CD4-positive, alpha-beta T cell treated with Interleukin-4 for 1 hour (primary cell): ENCODE measurements at places on chromosomes 1 and 21.

GRCh38 chr1:238648751-238649150 is 737.6 kb upstream of the CHRM3 start:
- DNase-seq = no peak

DNA sequence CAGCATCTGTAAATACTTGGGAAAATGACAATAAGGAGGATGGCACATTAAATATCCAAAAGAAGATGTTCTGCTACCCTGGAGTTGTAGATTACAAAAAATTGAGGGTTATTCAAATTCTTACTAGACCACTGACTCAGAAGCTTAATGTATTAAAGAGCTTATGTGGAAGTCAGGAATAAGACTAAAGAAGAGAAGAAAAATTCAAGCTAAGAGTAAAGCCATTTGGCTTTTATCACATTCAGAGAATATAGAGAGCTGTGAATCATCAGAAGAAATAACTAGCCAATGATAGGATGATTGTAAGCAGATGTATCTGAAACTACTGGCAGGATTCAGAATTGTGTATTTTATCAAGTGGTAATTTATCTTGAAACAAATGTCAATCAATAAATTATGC is 237.0 kb downstream of the TBX15 start:
- no peak for DNase-seq

GRCh38 chr1:207578796-207579435 is 66.0 kb upstream of the CR1L start:
- DNase-seq = no peak

- no peak for DNase-seq
Measured at GRCh38 chr1:36085126-36085525, 1.2 kb downstream of the TEKT2 start.

GRCh38 chr1:197331565-197331964 is 63.5 kb downstream of the CRB1 start:
- no peak for DNase-seq

DNA sequence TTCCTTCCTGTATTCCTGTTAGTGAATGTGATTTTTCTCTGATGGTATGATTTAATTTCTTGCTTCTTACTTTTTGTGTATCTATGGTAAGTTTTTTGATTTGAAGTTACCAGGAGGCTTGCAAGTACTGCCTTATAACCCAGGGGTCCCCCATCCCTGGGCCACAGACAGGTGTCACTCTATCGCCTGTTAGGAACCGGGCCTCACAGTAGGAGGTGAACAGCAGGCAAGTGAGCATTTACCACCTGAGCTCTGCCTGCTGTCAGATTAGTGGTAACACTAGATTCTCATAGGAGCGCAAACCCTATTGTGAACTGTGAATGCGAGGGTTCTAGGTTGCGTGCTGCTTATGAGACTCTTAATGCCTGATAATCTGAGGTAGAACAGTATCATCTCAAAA is 143.3 kb downstream of the RPS6KC1 start:
- no peak for DNase-seq

DNA sequence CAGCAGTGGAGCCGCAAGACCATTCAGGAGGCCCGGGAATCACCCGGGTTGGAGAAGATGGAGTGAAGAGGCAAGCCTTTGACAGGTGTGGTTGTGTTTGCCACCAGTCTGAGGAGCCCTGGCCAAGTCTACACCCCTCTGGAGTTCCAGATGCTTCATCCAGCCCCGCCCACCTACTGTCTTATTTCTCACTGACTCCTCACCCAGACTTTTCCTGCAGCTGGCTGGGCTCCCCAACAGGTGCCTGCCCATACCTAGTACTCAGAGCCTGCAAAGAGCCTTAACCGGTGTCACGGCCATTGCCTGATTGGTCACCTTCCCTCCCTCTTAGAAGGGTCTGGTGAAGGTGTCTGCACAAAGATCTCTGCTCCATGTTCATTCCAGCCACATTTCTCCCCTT is 16.0 kb downstream of the SLC9A1 start:
- no peak for DNase-seq

- DNase-seq = no peak
Measured at GRCh38 chr1:206774093-206774492, 1.8 kb upstream of the IL10 start.

GRCh38 chr1:177223359-177223758 is 52.6 kb downstream of the BRINP2 start:
- no peak for DNase-seq

GRCh38 chr1:1899266-1899966 is 8.5 kb upstream of the GNB1 start:
- DNase-seq = peak; percentile 27

- DNase-seq = no peak
Measured at GRCh38 chr1:88302843-88303486, 381.1 kb upstream of the PKN2 start.

DNA sequence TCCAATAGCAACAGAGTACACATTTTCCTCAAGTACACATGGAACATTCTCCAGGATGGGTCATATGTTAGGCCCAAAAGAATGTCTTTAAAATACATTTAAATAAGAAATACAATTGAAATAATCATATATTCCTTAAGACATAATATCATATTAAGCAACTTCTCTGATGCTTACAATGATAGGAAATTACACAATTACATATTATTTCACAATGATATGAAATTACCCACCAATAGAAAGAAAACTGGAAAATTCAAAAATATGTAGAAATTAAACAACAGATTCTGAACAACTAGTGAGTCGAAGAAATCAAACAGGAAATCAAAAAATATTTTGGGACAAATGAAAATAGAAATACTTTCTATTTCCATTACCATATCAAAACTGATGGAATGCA is 45.6 kb downstream of the FLVCR1 start:
- no peak for DNase-seq

GRCh38 chr1:53410100-53410541 is 49.1 kb upstream of the DMRTB1 start:
- DNase-seq = peak; percentile 54

GRCh38 chr1:25906644-25907300 is 553 bp upstream of the STMN1 start:
- DNase-seq = peak; percentile 15

DNA sequence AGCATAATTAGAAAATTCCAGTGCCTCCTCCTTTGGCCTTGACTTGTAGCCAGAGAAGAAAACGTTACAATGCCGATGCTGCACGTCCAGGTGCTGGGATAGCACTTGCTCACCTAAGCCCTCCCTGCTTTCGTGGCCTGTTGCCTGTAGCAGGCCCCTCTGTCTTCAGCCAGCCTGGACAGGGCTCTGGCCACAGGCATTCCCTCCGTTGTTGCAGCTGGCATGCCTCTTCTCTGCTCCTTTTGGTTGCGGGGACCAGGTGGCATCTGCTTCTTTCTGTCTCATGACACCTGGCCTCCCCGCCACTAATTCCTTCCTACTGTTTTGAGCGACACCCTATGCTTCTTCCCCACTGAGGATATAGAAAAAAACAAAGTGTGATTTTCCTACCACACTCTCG is 54.6 kb upstream of the MORC3 start:
- DNase-seq = no peak

GRCh38 chr1:70805641-70806040 is 242.0 kb downstream of the PTGER3 start:
- DNase-seq = no peak

GRCh38 chr1:8120693-8121260 is 94.7 kb upstream of the ERRFI1 start:
- DNase-seq = no peak

- no peak for DNase-seq
Measured at GRCh38 chr21:37273440-37273839, 6.3 kb upstream of the VPS26C start.

DNA sequence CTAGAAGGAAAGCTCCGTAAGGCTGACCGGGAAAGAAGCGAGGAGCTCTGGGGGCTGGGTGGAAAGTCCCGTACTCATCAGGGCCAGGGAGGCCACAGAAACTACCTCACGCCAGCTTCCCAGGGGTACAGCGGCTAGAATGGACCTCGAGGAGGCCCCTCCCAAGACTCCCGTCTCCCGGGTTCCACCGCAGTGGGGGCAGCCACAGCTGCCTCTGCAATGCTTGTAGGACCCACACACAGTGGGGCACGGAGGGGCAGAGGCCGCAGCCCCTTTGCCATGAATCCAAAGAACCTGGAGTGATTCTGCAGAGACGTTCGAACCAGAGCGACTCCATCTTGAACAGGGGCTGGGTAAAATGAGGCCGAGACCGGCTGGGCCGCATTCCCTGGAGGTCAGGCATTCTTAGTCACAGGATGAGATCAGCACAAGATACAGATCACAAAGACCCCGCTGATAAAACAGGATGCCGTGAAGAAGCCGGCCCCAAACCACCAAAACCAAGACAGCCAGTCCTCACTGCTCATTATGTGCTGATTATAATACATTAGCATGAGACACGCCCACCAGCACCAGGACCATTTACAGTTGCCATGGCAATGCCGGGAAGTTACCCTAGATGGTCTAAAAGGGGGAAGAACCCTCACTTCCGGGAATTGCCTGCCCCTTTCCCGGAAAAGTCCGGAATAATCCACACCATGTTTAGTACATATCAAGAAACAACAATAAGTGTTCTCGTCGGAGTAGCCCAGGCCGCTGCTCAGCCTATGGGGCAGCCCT is 1.6 kb upstream of the ANKRD65 start:
- no peak for DNase-seq

- no peak for DNase-seq
Measured at GRCh38 chr1:242133796-242134195, 134.9 kb upstream of the MAP1LC3C start.

GRCh38 chr1:153775458-153776327 is 486 bp downstream of the SLC27A3 start:
- peak; percentile 62 for DNase-seq

- DNase-seq = no peak
Measured at GRCh38 chr1:31108861-31109260, 43.3 kb upstream of the PUM1 start.

DNA sequence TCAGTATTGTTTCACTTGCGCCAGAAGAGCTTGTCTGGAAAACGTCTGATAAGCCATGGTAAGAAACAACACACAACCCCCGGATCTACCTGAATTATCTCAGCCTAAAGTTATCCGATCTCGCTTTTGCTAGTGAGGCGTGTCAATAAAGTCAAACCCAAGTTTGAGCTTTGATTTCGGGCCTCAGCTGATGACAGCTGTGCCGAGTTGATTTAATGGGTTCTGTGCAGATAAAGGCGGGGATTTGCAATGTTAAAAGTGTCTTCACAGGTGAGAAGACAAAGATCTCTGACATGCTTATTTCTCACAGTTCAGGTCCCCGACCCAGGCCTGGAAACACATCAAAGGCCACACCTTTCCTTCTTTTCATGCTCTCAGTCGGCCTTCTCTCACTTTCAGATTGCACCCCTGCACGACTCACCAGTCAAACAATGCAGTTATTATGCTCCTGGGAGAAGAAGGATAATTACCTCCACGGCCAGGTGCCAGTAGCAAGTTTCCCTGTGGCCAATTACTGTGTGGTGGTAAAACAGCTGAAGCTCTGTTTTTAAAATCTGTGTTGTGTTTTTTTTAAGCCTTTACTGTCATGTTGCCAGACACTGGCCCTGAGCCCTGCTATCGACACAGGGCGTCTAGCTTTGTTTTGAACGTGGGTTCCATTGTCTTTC is 245.3 kb upstream of the RUNX1 start:
- no peak for DNase-seq

DNA sequence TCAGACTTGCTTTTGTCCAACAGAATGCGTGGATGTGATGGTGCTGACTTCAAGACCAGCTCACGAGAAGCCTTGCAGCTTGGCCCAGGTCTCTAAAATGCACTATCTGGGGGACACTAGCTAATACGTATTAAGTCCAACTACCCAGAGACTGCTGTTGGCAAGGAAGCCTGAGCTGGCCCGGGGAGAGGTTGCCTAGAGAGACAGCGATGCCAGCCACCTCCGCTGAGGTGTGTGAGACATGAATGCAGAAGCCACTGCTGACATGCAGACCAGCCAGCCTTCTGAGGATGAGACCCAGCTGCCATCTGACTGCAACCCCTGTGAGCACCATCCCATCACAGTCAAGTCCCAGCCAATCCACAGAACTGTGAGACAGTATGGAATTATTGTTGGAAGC is 32.5 kb downstream of the THAP3 start:
- DNase-seq = no peak

- no peak for DNase-seq
Measured at GRCh38 chr1:110749960-110750359, 75.2 kb upstream of the KCNA3 start.

DNA sequence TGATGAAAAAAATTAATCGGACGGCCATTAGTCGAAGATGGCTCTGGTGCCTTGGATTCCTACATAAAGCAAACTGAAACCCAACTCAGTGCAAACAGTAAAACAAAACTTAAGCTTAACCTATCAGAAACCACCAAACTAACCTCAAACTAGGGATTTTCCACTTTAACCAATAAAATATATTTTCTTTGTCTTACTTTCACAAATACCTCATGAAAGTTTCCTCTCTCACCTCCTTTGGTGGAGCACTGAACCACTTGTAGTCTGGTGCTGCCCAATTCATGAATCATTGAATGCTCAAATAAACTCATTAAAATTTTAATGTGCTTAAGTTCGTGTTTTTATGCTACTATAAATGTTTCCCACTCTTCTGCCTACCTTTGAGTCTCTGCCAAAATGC is 7.0 kb downstream of the ADORA3 start:
- no peak for DNase-seq

DNA sequence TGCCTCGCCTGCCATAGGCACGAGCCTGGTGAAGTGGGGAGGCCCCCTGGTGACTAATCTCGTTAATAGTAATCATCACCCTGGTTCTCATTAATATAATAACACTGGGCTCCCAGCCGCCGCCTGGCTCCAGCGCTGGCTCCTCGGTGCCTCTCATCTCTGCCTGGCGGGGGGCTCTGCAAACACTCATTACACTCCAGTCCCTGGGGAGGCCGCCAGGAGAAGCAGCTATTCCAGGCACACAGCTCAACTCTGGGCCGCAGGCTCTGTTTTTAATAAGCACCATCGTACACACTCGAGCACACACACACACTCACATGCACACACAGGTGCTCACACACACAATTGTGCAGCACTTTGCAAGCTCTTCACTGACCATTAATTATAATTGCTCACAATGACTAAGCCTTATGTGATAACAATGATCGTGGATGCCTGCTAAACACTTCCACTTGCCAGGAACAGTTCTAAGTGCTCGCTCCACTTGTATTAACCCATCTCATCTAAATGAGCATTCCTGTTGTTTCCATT is 52.2 kb downstream of the SDC3 start:
- no peak for DNase-seq

- DNase-seq = no peak
Measured at GRCh38 chr1:63326106-63326472, 3.7 kb downstream of the FOXD3 start.

DNA sequence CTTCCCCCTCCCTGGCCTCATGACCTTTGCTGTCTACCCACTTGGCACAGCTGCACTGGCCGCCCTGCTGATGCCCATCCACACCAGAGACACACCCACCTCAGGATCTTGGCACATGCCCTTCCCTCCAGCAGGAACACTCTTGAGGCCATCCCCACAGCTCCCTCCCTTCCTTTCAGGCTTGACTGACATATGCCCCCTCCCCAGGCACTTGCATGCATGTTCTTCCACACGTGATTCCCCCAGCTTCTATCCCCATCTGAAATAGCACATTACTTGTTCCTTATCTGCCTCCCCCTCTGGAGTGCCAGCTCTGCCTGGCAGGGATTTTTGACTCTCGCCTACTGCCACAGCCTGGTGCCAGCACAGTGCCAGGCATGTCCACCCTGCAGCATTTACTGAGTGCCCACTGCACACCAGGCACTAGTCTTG is 98.5 kb upstream of the SLC25A33 start:
- DNase-seq = no peak

- no peak for DNase-seq
Measured at GRCh38 chr1:231821281-231821680, 194.7 kb downstream of the DISC1 start.

GRCh38 chr1:68057564-68057963 is 7.1 kb upstream of the DIRAS3 start:
- no peak for DNase-seq
